Renal cortical epithelial cell (primary cell): ENCODE measurements at places on chromosomes 11 and 22. TPM values are rescaled to one million over a fixed set of nuclear protein-coding genes. Genes with fewer than 3 reads are reported as not detected.
A peak's percentile ranks its signal among the peaks of the same experiment; 100 is the strongest.

DNA sequence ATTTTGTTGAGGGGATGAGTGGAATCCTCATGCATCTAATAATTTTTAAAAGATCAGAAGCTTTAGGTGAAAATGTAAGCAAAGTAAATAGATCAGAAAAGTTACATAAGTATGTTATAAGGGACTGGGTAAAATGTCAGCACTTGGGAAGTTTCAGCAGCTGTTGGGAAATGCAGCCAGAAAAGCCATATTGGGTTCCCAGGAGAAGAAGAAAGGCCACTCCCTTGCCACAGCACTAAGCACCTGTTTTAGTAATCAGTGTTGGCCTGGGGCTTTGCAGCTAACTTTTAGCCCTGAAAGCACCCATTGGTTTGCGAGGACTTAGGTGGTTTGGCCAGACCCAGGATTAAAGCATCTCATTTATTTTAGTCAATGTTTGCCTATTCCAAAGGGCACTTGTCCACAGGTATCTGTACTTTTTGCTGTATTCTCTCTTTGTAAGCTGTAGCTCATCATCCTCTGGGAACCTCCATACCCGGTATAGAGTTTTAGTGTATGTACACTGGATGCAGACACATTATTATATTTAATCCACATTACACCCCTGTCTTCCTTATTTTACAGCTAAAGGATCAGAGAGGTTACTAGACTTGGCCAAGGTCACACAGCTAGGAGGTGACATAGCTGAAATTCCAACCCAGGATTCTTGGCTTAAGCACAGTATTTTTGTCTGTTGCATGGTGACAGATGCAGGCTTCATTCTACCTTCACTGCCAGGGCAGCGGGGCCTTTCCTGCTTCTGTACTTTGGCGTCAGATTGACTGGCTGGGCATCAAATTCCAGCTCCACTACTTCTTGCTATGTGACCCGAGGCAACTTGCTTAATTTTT, 127.7 kb upstream of the SESN3 start:
- DNase-seq = peak; percentile 70

DNA sequence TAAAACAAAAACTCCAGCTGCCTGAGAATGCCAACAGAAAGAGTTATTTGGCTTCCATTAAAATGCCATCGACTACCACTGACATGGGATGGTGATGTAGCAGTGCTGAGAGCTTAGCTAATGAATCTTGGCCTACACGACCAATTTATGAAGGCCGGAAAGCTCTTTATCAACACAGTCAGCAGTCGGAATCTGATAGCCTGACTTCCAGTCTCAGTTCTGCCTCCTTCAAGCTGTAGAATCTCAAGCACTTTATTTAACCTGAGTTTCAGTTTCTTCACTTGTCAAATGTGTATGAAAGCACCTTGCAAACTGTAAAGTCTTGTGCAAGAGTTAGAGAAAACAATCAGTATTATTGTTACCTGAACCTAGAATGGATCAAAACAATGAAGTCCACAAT, 335.7 kb upstream of the NARS2 start:
- DNase-seq = peak; percentile 26

GRCh38 chr22:48585916-48586798, 1241.5 kb downstream of the BRD1 start:
- DNase-seq = no peak

DNA sequence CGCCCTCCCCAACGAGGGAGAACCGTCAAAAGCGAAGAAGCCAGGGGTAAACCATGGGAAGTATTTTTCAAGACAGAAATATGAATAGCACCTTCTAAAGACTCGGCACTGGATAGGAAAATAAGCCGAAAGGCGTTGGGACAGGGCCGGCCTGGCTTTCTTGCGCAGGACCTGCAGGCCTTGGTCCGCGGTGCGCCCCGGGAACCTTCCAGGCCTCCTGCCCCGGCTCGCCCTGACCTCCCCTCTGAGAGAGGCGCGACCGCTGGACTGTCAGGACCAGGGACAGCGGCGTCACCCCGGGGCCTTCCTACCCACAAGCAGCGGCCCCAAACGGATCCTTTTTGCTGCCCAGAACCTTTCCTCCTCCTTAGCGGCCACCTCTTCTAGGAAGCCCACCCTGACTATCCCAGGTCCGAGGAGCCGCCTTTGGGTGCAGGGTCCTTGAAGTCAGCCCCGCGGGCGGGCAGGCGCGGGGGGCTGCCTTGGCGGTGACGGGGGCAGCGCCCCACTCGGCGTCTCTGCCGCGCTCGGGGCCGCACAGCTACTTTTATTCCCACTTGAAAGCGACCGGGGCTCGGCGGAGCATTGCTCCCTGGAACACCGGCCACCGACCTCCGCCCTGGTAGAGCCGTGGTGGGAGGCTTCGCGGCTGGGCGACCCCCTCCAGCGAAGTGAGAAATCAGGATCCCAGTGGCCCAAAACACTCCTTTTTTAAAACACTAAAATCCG, 650 bp upstream of the MAPK11 start:
- DNase-seq = peak; percentile 34

- DNase-seq = no peak
Observed at GRCh38 chr11:17771415-17771814, 36.8 kb downstream of the KCNC1 start.

- DNase-seq = no peak
Observed at GRCh38 chr11:134044514-134045284, 24.2 kb upstream of the JAM3 start.

- DNase-seq = no peak
Observed at GRCh38 chr22:33513388-33514338, 406.6 kb downstream of the LARGE1 start.

OR52H1 gene
- total RNA-seq = 0.10 TPM in 1 of 2 replicates, not detected in the other

GRCh38 chr11:14148653-14149273, 186.2 kb downstream of the SPON1 start:
- peak; percentile 56 for DNase-seq

DNA sequence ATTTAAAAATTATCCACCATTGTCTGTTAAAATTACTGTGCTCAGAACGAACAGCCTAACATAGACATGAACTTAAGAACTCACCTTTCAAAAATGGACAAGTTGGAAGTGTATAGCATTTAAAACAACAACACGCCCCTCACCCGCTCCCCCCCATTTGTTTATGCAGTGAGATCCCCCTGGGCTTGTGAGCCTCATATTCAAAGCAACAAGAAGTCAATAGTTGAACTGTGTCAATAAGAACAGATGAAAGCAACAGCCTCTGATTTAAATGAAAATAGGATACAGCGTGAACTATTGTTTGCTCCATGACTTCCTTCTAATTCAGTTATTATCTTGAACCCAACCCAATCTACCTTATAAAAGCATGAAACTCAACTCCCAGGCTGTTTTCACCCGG, 314.2 kb downstream of the BLID start:
- no peak for DNase-seq

DNA sequence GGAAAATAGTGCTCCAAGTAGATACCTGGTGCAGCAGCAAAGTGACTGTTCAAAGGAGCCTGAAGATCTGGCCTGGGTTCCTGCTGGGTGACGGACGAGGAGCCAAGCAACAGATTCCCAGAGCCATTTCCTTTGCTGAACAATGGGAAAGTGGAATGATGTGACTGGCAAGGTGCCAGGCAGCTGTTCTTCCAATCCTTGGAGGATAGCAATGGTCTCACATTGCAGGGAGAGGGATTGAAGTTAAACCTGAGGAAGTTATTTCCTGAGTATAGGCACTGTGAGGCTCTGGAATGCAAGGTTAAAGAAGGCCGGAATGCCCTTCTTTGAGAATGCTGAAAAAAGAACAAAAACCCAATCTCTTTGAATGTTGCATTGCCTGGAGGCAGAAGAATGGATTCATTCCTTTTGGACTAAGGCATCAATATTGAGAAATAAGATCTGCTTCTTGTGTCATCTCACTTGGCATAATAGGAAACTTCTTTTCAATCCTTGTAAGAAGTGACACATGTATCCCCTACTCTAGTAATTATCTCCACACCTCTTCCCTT, 223.8 kb downstream of the BLID start:
- peak; percentile 55 for DNase-seq

GRCh38 chr11:93537767-93538261, 5.4 kb downstream of the SMCO4 start:
- no peak for DNase-seq

F2 gene
- 1.1 TPM in 1 of 2 replicates, not detected in the other for total RNA-seq

OSBP2 gene
- total RNA-seq = 1.4 and 1.5 TPM in 2 replicates

- DNase-seq = peak; percentile 96
Observed at GRCh38 chr11:122189229-122189628, 73.2 kb upstream of the BLID start.

DTX4 gene
- total RNA-seq = 1.7 and 17.0 TPM in 2 replicates

RAPSN gene
- 0.10 and 0.17 TPM in 2 replicates for total RNA-seq

PEX26 gene
- total RNA-seq = 42.7 and 47.0 TPM in 2 replicates

DNA sequence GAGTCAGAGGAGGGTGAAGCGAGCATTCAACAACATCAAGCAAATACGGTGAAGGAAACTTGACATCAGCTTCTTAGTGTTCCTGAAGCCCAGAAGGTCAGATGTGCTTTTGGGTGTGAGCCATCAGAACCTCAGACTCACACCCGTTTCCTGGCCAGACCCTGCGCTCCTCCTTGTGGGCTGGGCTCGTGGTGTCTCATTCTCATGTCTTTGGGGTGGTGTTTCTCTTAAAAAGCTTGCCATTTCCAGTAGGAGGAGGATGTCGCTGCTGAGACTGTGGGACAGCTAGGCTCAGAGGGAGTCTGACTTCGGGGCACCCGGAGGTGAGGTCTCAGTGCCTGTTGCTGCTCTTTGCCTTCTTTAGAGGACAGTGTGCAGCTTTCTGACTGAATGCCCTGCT, 24.2 kb downstream of the PPFIBP2 start:
- DNase-seq = no peak

DNA sequence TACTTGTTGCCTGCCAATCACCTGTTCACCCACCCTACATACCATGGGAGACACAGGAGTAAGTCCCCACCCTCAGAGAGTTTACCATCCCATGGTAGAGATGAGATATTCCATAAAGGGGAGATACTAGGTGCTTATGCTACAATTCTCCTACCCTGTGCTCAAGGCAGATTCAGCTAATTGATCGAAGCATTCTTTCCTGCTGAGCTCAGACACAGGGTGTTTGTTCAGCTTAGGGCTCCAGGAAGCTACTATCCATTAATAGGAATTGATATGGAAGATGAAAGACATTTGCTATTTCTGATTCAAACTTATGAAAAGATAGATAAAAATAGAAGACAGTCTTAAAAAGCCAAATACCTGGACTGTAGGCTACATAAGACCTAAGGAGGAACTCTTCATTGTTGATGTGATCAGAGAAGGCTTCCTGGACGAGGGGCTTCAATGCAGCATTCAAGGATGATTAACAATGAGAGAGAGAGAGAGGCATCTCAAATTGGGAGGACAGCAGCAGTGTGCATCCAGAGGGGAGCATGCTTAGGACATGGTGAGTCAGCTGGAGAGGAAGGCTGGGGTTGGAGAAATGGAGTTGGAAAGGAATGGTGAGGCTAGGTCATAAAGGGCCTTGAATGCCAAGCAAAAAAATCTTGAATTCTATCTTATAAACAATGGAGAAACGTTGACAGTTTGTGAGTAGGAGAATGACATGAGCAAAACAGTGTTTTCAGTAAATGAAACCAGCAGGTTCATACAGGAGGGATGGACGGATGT, 15.0 kb downstream of the SYT13 start:
- DNase-seq = no peak

DNA sequence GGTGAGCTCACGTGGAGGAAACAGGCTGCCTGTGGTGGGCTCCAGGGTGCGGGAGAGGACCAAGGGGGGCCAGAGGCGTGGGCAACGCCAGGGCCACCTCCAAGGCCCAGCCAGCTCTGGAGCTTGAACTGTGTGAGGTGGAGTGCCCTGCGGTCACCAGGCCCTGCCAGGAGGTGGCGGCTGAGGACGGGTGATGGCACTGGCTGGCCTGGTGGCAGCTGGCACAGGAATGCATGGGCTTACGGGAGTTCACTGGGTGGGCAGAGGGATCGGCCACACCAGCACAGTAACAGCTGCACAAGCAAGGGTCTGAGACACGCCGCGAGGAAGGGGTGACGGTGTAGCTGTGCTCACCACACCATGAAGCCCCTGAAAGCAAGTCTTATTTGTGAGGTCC, 15.8 kb downstream of the TOLLIP start:
- DNase-seq = no peak

DNA sequence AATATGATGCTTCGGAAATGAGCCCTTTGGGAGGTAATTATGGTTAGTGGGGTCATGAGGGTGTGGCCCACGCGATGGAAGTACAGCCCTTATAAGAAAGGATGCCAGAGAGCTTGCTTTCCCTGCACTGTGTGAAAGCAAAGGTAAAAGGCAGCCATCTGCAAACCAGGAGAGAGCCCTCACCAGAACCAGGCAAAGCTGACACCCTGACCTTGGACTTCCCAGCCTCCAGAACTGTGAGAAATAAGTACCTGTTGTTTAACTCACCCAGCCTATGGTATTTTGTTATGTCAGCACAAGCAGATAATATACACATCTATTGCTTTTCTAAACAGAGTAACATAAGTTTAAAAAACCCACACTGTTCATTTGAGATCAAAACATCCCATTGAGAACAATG, 50.7 kb downstream of the SYN3 start:
- no peak for DNase-seq

INS gene
- total RNA-seq = not detected in 2 replicates

PANX3 gene
- total RNA-seq = not detected in 2 replicates

DNA sequence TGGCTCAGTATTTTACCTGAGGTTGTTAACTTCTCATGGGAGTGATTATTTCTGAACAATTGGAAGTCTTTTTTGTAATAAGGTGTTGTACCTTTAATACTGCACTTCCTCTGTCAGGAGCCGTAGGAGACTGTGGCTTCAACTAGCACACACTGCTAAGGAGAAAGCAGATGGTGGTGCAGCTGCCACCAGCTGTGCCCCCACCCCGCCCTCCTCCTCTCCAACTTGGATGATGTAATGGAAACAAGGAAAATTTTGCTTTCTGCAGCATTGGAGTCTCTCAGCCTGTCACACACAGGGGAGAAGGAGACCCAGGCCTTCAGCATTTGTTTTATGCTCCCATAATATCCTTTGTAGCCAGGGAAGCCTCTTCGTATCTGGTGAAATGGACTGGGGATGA, 91.2 kb downstream of the TEAD1 start:
- DNase-seq = no peak

OR52N4 gene
- total RNA-seq = not detected in 2 replicates

CDON gene
- 5.7 and 9.4 TPM in 2 replicates for total RNA-seq

OR52B6 gene
- total RNA-seq = not detected in 2 replicates

- no peak for DNase-seq
Observed at GRCh38 chr11:88418508-88418907, 81.0 kb upstream of the CTSC start.

DNA sequence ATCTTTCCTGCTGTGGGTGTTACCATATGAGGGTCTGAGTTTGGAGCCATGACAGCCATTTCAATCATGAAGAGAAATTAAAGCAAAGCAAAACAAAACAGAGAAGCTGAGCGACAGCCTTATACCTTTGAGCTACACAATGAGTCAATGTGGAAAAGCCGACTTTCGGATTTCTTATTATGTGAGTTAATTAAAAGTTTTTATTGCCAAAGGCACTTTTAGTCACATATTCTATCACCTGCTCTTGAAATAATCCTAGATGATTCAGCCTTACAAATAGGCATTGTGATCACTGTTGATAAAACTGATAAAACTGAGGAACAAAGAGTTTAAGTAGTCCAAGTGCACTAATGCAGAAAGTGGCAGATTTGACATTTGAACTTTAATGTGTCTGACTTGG, 381.9 kb upstream of the TENM4 start:
- DNase-seq = peak; percentile 51
